NCI-H460 (cell line): ENCODE measurements at places on chromosomes 11 and 22. TPM values are rescaled to one million over a fixed set of nuclear protein-coding genes. Genes with fewer than 3 reads are reported as not detected.

- no peak for DNase-seq
These were observed 165.1 kb downstream of the MSANTD4 start for GRCh38 chr11:105856954-105857353.

DNA sequence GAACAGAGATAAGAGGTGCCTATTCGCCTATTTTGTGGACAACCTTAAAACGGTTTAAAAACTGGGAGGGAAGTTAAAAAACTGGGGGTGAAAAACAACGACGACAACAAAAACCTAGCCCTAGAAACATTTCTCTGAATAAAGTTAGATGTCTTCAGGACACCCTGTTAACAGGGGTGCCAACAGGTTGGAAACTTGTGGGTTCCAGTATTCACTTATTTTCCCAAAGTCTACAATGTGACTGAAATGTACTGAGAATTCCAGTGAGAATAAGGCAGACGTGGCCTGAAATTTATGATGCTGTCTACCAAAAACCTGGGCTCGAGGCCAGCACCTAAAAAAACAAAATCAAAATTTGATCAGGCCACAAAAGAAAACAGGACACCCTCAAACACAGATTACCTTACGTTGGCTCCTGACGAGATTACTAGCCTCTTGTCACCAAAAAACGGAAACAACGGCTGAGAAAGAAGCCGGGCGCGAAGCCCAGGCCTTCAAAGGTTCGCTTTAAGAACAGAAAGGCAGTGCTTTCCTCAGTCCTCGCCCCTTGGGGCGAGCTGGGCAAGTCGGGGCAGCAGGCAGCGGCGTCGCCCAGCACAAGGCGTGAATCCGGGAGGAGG lies 906 bp downstream of the CCDC90B start:
- DNase-seq, result no peak

GRCh38 chr11:28763876-28764275 lies 655.7 kb downstream of the METTL15 start:
- no peak for DNase-seq

GRCh38 chr11:72519220-72519881 lies 85.0 kb upstream of the CLPB start:
- DNase-seq, result no peak

GRCh38 chr11:102332611-102332994 lies 14.4 kb upstream of the BIRC2 start:
- no peak for DNase-seq

DNA sequence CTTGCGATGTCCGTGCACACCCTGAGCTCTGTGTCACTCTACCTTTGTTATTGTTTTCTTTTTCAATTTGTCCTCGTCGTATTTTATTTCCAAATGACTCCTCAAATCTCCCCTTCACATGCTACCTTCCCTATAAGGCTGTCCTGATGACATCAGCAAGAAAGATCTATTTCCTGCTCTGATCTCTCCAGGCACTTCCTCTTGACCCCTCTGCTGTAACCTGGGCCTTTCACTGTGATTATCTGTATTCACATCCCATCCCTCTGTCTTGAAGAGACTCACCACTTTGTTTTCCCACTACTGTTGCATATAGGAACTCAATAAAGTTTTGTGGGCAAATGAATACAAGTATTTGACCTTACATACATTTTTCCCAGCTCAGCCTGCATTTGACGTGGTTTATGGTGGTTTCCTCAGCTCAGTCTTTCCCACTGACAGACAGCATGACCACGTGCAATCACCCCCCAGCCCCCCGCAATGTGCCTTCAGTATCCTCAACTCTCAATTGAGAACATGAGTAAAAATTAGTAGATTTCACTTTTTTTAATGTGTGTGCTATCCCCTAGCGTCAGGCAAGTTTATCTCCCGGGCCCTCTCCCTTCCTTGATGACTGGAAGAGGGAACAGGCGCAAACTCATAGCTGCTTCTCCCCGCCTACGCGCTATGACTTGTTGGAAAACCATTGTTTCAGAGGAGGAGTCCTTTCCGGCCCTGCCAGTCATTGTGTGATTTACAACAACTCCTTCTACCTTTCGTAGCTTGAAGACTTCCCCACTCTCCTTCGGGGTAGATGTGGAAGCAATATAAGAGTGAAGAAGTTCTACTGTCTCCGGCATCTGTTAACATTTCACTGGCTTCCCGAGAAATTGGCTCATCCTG lies 498.5 kb downstream of the NTM start:
- DNase-seq, result no peak

GRCh38 chr22:45994491-45995404 lies 17.8 kb upstream of the WNT7B start:
- DNase-seq, result peak; percentile 71

- no peak for DNase-seq
These were observed 10.8 kb downstream of the PLEKHA7 start for GRCh38 chr11:17003426-17003825.

GRCh38 chr11:107928767-107929507 lies 689 bp downstream of the RAB39A start:
- DNase-seq, result no peak

GRCh38 chr22:47333625-47334024 lies 571.2 kb downstream of the TBC1D22A start:
- DNase-seq, result no peak

DNA sequence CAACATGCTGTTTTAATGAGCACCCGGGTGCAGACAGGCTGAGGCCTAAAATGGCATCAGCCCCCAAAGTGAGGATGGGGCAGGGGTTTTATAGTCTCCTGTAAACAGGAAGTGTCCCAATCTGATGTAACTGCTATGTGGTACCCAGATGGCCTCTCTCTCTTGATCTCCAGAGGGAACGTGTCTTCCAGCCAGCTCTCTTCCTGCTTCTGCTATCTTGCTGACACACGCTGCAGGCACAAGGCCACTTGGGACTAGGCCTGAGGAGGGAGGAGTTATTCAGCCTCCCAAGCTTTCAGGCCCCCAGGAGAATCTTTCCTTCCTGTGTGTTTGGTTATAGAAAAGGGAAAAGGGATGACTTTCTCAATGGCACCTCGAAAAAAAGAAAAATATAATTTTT lies 11.4 kb upstream of the VSTM5 start:
- DNase-seq, result no peak

GRCh38 chr22:17007257-17007656 lies 765 bp downstream of the GAB4 start:
- DNase-seq, result no peak

GRCh38 chr11:76243193-76243956 lies 37.1 kb upstream of the WNT11 start:
- no peak for DNase-seq

DNA sequence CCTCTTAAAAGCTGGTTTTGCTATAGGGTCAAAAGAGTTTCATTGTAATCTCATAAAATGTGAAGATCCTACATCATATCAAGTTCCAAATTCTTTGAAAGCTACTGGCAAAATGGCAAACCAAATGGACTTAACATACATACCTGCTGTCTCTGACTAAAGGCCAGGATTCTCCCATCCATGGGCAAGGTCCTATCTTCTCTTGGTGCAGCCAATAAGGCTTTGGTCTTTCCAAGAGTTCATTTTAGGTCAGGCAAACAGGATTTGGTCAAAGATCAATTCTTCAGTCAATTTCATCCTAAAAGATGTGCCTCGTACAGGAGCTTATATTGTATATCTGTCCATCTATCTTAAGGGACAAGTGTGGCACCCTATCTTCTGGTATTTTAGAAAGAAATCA lies 49.7 kb downstream of the CADM1 start:
- DNase-seq, result no peak

DNA sequence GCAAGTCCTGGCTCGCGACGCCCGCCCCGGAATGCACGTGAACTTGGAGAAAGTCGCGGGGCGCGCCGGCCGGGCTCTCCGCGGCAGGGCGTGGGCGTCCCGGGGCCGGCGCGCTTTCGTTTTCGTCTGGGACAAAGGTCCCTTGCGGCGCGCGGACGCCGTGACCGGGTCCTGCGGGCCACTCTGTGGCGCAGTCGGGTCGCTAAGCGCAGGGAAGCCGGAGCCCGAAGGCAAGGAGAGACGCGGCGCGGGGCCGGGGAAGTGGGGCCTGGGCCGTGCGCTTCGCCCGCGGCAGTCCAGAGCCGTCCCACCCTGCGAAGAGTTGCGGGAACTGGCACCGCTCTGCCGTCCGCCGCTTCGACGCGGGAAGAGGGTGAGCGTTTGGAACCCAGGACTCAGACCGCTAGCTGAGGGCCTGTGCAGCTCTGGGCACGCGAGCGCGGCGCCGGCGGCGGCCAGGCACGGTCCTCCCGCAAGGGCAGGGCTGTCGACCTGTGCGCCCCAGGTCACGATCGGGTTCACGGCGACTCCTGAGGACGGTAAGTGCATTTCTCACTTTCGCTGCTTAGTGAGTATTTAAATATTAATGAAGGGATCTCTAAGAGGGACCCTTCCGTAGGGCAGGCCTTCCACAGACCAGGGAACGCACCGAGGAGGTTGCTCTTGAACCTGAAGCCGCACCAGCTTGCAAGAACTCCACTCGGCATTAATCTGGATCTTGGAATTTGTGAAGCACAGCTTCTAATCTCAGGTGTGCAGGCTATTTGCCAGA lies 78.0 kb upstream of the PPARA start:
- no peak for DNase-seq

DNA sequence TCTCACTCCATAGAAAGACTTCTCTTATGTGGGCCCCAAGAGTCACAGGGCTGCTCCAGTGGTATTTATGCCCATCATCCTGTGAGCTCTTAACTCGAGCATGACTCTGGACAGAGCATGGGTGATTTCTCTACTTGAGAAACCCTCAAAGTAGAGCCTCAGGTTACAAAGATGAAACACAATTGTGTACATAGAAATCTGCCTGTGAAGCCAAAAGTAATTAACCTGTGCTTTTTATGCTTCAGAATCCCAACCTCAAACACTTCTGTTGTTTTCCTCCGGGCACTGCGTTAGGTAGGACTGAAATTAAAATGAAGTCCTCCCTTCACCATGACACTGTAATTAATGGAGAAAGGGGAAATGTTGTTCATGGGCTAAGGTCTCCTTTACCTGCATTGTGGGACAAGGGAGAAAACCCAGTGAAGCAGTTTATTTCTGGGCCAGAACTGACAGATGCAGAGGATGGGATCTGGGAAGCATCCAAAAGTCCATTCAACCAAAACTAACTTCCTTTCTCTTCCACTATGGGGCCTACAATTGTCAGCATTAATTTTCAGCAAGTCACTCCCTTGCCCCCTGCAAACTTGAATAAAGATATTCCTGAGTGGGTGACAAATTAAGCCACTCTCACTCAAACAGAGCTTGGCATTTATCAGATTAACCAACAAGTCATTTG lies 24.1 kb upstream of the POU2AF1 start:
- no peak for DNase-seq

GRCh38 chr22:47807506-47807905 lies 1045.1 kb downstream of the TBC1D22A start:
- DNase-seq, result no peak

GRCh38 chr11:126212089-126212660 lies 593 bp downstream of the FAM118B start:
- DNase-seq, result no peak

DNA sequence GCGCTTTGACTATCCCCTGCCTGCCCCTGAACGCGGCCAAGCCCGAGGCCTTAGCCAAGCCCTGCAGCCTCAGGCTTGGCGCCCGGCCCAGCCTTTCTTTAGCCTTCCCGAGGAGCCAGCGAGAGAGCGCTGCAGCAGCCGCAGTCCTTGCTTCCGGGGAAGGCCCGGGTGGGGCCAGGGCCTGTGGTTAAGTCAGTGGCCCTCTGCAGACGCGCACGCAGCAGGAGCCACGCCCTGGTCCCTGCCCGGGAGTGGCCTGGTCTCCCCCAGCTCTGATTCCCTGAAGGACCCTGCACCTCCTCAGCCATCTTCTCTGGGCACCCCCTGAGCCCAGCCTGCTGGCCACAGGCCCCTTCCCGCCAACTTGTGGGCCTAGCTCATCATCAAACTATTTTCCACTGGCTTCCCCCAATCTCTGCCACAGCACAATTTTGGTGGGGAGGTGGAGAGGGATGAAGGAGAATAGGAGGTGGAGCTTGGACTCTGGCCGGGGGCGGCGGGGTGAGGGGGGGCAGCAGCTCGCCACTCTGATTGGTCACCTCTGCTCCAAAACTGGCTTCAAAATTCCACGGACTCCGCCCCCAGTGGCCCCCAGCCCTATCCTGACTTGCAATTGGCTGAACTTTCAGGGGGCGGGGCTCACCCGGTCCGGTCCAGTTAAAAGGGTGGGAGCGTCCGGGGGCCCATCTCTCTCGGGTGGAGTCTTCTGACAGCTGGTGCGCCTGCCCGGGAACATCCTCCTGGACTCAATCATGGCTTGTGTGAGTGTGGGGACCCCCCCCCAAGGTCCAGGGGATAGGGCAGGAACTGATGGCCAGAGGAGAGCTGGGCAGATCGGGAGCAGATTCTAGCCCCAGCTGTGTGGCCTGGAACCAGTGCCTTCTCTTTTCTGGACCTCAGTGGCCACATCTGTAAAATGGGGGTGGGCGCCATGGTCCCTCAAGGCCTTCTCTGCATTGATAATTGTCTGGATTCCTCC lies at the start of gene LGALS1:
Gene LGALS1 (plus strand): TSS at position 686 of the 979 bp plus-strand sequence. CDS start 67 bp downstream, at position 753.
- DNase-seq, result peak; percentile 88

- no peak for DNase-seq
These were observed 5.2 kb upstream of the RASSF10 start for GRCh38 chr11:13003736-13004493.

DNA sequence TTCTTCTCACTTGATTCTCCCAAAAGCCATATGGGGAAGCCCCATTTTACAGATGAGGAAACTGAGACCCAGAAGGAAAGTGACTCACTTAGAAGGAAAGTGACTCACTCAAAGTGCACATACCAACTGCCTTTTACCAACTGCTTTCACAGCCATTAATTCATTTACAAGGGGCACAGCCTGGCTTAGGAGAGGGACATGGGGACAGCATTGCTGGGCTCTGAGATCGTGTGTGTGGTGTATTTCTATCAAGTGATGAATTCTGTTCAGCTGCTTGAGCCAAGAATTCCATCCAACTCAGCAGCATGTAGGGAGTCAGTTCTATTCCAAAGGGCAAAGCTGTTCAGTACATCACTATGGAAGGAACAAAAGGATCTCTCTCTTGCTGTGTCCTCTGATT lies 23.5 kb upstream of the PAK1 start:
- no peak for DNase-seq

Gene OR52B6
- not detected in 2 replicates for total RNA-seq

Gene KRTAP5-9
- not detected in 2 replicates for total RNA-seq

Gene OR51B4
- total RNA-seq, result not detected in 2 replicates

Gene ZBTB16
- total RNA-seq, result not detected in 2 replicates

Gene CCDC188
- total RNA-seq, result not detected in 2 replicates

Gene INPP5J
- 0.35 and 0.54 TPM in 2 replicates for total RNA-seq

Gene GLB1L2
- 8.9 and 9.3 TPM in 2 replicates for total RNA-seq

Gene APOL3
- 0.10 TPM in 1 of 2 replicates, not detected in the other for total RNA-seq

Gene RGL4
- total RNA-seq, result 0.07 TPM in 1 of 2 replicates, not detected in the other

Gene PSMD13
- 69.9 and 72.8 TPM in 2 replicates for total RNA-seq

Gene NCF4
- total RNA-seq, result not detected in 2 replicates
